ENCODE measurements at places on chromosomes 16 and 17. TPM values are rescaled to one million over a fixed set of nuclear protein-coding genes. Genes with fewer than 3 reads are reported as not detected.

Gene CACNG1
- not detected for total RNA-seq

Gene CPHXL2
- total RNA-seq: not detected

DNA sequence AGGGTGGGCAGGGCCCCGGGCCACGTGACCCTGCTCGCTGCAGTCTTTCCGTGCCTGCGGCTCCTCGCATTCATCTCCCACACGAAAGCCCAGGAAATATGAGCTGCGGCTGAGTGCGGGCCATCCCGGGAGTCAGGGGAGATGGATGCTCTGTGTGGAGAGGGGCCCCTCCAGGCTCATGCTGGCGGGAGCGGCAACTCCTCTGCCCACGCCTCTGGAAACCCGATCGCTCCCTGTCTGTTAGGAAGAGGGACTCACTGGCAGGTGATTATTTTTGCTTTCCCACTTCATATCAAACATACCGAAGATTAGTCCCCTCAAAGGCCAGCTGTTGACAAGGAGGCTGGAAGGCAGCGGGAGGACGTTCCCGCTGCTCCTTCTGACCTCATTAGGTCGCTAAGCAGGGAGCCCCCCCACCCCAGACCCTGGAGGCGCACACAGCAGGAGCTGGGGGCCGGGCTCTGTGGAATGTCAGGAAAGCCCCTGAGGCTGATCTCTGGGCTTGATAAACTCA lies 228.5 kb downstream of the FOXL1 start:
- H3K4me1 ChIP-seq: no peaks in the 10 kb centered on the region
- peaks cover 85% of the 10 kb centered on the region for H3K27me3 ChIP-seq
- H3K36me3 ChIP-seq: no peaks in the 10 kb centered on the region
- H3K4me3 ChIP-seq: no peak overlapping the region
- no peak for DNase-seq
- H3K27ac ChIP-seq: no peak overlapping the region

- no peak overlapping the region for H3K27ac ChIP-seq
- H3K4me1 ChIP-seq: peaks cover 17% of the 10 kb centered on the region
- DNase-seq: no peak
- no peaks in the 10 kb centered on the region for H3K27me3 ChIP-seq
These were observed 3.4 kb downstream of the MIF4GD start for GRCh38 chr17:75267411-75268232.

GRCh38 chr17:41015454-41015853 lies 6.5 kb upstream of the KRTAP3-1 start:
- H3K27me3 ChIP-seq: no peaks in the 10 kb centered on the region
- H3K4me1 ChIP-seq: peaks cover 16% of the 10 kb centered on the region
- no peak for DNase-seq
- no peak overlapping the region for H3K27ac ChIP-seq

DNA sequence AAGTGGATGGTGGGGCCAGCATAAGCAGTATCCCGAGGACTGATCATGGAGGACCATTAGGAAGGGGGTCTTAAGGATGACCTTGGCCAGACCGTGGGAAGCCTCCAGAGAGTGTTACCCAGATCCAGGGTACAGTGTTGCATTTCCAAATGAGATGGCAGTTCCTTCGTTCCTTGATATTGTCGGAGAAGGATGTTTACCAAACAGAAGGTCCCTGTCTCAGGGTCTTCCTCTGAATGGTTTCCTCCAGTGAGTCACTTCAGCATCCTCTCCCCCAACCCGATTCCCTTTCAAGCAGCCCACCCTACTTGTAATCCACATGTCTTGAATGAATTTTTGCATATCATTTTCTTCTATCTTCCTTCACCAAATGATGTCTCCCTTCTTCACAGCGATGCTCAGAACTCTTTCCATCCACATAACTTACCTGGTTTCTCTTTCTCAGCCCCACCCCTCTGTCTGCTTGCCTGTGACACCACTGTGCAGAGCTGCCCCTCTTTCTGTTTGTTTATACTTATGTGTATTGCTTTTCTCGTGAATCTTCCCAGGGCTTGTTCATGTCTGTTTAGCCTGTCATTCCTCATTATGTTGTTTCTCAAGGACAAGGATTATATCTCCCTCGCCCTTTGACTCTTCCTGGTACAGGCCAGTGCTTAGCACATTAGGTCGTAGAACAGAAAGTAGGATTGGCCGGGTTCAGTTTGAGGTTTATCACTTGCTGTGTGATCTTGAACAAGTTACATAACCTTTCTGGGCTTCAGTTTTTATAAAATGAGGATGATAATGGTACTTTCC lies 5.7 kb downstream of the GOSR2 start:
- H3K4me1 ChIP-seq: peaks cover 37% of the 10 kb centered on the region
- no peak overlapping the region for H3K4me3 ChIP-seq
- no peak for DNase-seq
- no peaks in the 10 kb centered on the region for H3K27me3 ChIP-seq
- H3K36me3 ChIP-seq: peaks cover 35% of the 10 kb centered on the region

DNA sequence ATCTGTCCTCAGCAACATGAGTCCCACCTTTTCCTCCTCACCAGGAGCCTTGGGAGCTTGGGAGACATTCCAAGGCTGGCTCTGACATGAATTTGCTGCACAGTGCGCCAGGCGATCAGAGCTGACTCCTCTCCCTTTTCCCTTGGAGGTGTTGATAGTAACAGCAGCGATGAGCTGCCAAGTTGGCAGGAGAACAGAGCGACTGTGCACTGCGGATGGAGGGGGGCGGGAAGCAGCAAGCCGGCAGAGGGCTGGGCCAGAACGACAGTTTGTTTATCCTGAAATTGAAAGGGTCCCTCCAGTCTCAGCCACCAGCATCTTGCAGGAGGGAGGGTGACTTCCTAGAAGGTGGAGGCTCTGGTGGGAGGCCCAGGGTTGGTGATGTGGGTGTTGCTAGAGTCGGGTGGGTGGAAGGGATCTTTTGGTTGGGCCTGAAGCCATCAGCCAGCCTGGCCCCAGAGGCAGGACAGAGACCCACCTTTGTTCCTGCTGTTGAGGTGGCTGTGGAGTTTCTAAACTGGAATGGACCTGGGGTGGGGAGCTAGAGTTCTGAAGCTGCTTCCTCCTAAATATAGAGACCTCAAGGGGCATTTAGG lies 22.5 kb upstream of the DYNLL2 start:
- H3K4me3 ChIP-seq: no peak overlapping the region
- no peaks in the 10 kb centered on the region for H3K36me3 ChIP-seq
- no peak overlapping the region for H3K27ac ChIP-seq
- peak; percentile 42 for DNase-seq

GRCh38 chr16:75024594-75024993 lies 25.8 kb downstream of the ZNRF1 start:
- DNase-seq: no peak
- H3K27me3 ChIP-seq: no peaks in the 10 kb centered on the region
- no peaks in the 10 kb centered on the region for H3K36me3 ChIP-seq
- H3K27ac ChIP-seq: no peak overlapping the region
- peaks cover 39% of the 10 kb centered on the region for H3K4me1 ChIP-seq

Gene ASB16
- not detected for total RNA-seq

DNA sequence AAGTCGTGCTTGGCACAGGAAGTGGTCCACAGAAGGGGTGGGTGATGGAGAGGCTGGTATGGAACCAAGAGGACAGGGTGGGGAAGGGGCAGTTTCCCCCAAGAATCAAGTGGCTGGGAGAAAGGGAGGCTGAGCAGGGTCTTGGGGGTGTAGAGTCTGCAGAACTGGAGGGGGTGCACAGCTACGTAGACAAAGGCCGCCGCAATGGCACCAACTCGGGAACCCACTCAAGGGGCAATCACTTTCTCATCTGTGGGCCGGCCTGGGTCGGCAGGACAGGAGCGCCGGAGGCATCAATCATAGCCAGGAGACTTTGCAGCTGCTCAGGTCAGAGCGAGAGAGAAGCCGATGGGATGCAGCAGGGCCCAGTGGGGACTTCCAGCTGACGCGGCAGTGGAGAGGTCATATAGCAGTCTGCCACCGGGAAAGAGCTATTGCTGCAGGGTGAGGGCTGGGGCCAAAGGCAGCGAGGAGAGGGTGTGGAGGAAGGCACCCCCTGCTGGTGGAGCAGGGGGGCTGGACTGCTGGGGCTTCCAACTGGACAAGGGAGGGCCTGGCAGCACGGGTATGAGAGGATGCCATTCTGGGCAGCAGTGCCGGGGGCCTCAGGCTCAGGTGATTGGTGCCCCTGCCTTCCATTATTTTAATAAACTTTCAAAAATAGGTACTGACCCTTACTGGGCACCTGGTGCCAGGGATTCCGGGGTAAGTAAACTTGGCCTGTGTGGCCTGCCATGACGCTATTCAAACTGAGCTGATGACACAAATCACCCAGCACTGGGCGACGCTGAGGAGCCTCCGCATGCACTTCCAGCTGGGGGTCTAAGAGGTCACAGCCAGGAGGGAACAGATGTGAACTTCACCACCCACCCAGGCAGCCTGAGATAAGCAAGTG lies 52.5 kb upstream of the MTSS2 start:
- DNase-seq: peak; percentile 88
- no peaks in the 10 kb centered on the region for H3K27me3 ChIP-seq
- H3K27ac ChIP-seq: peak overlapping the region; percentile 96

GRCh38 chr16:23642246-23642774 lies 1.0 kb downstream of the DCTN5 start:
- no peak overlapping the region for H3K27ac ChIP-seq
- DNase-seq: peak; percentile 7
- peaks cover 12% of the 10 kb centered on the region for H3K36me3 ChIP-seq
- H3K4me3 ChIP-seq: peak overlapping the region; percentile 99

GRCh38 chr16:13322336-13322735 lies 420.9 kb downstream of the SHISA9 start:
- H3K4me3 ChIP-seq: no peak overlapping the region
- H3K27ac ChIP-seq: no peak overlapping the region
- H3K27me3 ChIP-seq: no peaks in the 10 kb centered on the region
- no peaks in the 10 kb centered on the region for H3K36me3 ChIP-seq
- no peak for DNase-seq

Data from GM23248 (cell line).